Gastroesophageal sphincter (tissue), 4 donors: ENCODE measurements at places on chromosomes 4 and X. TPM values are rescaled to one million over a fixed set of nuclear protein-coding genes. Genes with fewer than 3 reads are reported as not detected.

NR3C2 gene
- 15.1 TPM for total RNA-seq

DNA sequence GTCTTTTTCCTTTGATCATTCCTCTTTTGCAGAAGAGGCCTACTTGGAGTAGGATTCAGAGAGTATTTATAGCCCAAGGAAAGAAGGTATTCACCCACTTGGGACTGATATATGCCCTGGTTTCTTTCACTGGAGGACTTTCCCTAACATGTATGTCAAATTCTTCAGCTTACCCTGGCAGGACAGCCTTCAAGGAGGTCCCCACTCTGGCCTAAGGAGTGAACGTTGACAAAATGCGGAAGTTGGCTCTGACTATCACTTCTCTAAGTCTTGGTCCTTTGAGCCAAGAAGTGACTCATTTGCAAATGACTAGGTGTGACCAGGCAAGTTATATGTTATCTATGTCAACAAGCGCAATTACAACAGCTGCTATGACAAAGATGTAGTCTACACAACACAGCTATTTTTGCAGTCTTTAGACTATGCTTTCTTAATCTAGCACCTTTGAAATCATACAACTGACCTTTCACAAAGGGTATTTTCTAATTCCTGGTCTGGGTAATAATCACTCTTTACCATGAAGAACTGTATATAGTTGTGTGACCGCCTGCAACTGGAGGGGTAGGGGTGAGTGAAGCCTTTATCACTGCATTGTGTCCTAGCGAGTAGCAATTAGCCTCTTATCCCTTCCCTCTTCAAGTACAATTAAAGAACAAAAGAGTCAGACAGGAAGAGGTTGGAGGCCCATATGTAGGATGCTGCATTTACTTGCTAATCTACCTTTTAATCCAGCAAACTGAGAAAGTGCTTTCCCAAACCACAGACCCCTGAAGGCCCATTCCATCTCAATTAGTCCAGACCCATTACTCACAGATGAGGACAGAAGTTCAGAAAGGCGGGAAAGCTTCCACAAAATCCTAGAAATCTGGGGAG is 50.1 kb downstream of the RASGEF1B start:
- H3K4me1 ChIP-seq, result no peaks in the 10 kb centered on the region
- no peak overlapping the region for H3K4me3 ChIP-seq
- H3K36me3 ChIP-seq, result peaks cover 4% of the 10 kb centered on the region

- H3K27ac ChIP-seq, result peak within 1 kb of the TSS; percentile 96
- no peaks in the 10 kb centered on the region for H3K27me3 ChIP-seq
- H3K4me3 ChIP-seq, result peak within 1 kb of the TSS; percentile 39
- peak; percentile 93 for ATAC-seq
- peaks cover 16% of the 10 kb centered on the region for H3K4me1 ChIP-seq
These were observed at the start of gene WDR13 for GRCh38 chrX:48597353-48598264. Gene WDR13, plus strand, starts transcription at chrX:48597492. Its CDS starts 505 bp downstream, at chrX:48597997.

DNA sequence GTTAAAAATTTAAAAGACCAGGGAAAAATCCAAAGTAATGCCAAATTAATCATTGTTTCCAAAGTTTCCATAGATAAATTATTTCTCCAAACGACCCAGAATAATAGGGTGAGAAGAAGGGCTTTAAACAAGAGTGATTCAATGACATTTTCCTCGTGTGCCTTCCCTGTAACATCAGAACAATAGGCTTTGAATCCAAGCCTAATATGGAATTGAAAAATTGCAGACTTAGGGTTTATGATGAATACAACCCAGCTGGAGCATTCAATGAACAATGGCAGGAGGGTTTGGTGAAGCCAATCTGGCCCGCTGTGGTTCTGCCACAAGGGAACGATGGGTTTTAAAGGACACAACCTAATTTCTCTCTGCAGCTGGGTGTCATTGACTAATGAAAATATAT is 94.2 kb downstream of the CBLL2 start:
- no peaks in the 10 kb centered on the region for H3K27me3 ChIP-seq
- no peaks in the 10 kb centered on the region for H3K36me3 ChIP-seq
- no peaks in the 10 kb centered on the region for H3K4me1 ChIP-seq
- H3K27ac ChIP-seq, result no peak overlapping the region
- no peak for ATAC-seq

GRCh38 chrX:51281758-51282318 is 50.8 kb upstream of the NUDT10 start:
- ATAC-seq, result no peak
- no peak overlapping the region for H3K27ac ChIP-seq
- H3K4me3 ChIP-seq, result no peak overlapping the region
- no peaks in the 10 kb centered on the region for H3K36me3 ChIP-seq
- no peaks in the 10 kb centered on the region for H3K4me1 ChIP-seq

ASB5 gene
- 69.1 TPM for total RNA-seq

GRCh38 chrX:51878056-51878455 is 15.4 kb upstream of the MAGED1 start:
- no peaks in the 10 kb centered on the region for H3K27me3 ChIP-seq
- no peak overlapping the region for H3K27ac ChIP-seq
- H3K36me3 ChIP-seq, result no peaks in the 10 kb centered on the region
- no peak for ATAC-seq

CFP gene
- total RNA-seq, result 5.0 TPM
